ENCODE measurements at places on chromosomes 5 and 9. TPM values are rescaled to one million over a fixed set of nuclear protein-coding genes. Genes with fewer than 3 reads are reported as not detected.

DNA sequence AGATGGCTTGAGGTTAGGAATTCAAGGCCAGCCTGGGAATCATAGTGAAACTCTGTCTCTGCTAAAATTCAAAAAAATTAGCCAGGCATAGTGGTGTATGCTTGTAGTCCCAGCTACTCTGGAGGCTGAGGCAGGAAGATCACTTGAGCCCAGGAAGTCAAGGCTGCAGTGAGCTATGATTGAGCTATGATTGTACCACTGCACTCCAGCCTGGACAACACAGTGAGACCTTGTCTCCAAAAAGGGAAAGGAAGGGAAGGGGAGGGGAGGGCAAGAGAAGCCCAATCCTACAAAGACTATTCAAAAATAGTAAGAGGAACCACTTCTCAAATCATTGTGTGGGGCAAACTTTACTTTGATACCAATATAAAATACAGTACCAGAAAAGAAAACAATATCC, 11.2 kb downstream of the SEMA4D start:
- no peak for DNase-seq

Gene DEPDC1B
- 0.08 TPM for polyA plus RNA-seq

GRCh38 chr9:4799775-4800174, 7.0 kb downstream of the RCL1 start:
- no peak for DNase-seq

Gene SLC6A7
- not detected for polyA plus RNA-seq

Gene LRRC19
- not detected for polyA plus RNA-seq

GRCh38 chr5:146827901-146828300, 50.7 kb downstream of the PPP2R2B start:
- no peak for DNase-seq

Gene WHRN
- polyA plus RNA-seq, result 247 TPM

GRCh38 chr5:53820119-53820801, 259.8 kb downstream of the NDUFS4 start:
- no peak for DNase-seq

Gene SREK1IP1
- polyA plus RNA-seq, result 42.9 TPM

DNA sequence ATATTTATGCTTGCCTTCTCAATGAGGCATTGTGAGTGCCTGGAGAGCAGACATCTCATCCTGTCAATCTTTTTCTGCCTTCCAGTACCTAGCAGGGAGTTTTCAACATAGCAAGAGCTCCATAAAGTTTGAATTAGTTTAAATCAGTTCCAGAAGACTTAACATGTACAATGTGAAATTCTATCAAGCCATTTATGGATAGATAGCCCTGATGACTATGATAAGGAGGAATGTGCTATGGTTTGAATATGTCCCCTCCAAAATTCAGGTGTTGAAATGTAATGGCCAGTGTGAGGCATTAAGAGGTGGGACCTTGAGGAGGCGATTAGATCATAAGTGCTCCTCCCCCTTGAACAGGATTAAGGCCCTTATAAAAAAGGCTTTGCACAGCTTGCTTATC, 306.9 kb upstream of the SMARCA2 start:
- DNase-seq, result no peak

GRCh38 chr5:108560166-108560565, 178.3 kb upstream of the FBXL17 start:
- DNase-seq, result no peak

DNA sequence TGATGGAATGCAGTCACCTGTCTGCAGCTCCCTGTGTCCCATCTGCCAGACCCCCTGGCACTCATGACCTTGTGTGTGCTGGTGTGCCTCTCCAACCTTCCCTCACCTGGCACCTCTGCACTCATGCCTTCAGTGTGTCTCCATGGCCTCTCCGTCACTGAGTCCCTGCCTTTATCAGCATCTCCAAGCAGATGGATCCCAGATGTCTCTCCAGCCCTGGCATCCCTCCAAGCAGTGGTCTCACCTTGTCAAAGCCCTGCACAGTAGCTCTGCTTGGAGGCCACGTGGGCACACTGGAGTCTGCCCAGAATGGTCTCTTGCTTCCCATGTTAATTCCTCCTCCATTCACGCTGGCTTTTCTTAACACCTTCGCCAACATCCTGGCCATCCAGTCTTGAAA, 84.8 kb downstream of the DAP start:
- no peak for DNase-seq

DNA sequence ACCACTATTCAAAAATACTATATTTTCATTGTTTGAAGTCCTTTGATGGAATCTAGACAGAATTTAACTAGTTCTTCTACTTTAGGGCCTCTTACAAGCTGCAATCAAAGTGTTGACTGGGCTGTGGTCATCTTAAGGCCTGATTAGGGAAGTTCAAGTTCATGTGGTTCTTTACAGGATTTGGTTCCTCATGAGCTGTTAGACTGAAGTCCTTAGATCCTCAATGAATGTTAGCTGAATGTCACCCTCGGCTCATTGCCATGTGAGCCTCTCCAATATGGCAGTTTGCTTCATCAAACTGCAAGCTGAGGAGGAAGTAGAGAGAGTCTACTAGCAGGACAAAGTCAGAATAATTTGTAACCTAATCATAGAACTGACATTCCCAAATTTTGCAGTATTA, 135.1 kb downstream of the CSNK1G3 start:
- no peak for DNase-seq

DNA sequence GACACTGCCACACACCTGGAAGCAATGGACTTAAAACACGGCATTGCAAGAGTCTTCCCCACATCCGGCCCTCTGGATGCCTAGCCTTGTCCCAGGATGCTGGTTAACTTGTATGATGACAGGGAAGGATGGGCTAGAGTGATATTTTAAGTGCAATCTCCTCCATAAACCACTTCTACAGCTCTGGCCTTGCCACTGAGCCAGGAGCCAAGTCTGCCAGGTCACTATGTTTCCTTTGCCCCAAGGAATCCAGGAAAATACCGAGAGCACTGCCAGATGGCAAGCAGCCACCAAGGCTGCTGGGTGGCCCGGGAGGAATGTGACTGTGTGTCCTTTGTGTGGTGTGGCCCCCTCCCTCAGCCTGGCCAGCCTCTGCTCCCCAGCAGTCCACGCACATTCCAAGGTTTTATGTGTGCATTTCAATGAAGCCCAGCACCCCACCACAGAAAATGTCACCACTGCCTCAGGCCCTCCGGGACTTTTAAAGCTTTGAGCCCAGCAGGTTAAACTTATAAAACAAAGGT, 106.0 kb downstream of the FRMD3 start:
- DNase-seq, result peak; percentile 89

DNA sequence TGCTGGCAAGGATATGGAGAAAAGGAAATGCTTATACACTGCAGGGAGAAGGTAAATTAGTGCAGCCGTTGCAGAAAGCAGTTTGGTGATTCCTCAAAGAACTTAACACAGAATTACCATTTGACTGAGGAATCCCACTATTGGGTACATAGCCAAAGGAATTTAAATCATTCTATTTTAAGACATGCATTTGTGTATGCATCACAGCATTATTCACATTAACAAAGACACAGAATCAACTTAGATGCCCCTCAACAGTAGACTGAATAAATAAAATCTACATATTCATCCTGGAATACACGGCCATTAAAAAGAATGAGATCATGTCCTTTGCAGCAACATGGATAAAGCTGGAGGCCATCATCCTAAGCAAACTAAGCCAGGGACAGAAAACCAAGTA, 510.1 kb upstream of the CDH9 start:
- no peak for DNase-seq

Gene HMCN2
- polyA plus RNA-seq, result 0.05 TPM

GRCh38 chr5:78925129-78925876, 59.8 kb downstream of the ARSB start:
- DNase-seq, result no peak

Gene PPP1R26
- polyA plus RNA-seq, result 11.5 TPM

DNA sequence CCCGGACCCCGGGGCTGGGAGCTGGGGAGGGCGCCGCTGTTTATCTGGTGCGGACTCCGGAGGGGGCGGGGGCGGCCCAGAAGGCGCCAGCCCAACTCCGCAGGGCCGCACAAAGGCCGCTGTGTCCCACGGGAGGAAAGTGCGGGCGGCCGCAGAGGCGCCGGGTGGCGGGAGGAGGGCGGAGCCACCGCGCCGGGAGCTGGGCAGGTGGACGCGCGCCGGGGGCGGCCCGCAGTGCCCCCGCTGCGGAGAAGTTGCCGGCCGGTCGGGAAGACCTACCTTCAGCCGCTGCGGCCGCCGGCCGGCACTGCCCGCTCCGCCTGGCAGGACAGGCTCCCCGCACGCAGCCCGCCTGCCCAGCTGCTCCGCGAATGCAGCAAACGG, 43.6 kb downstream of the NACC2 start:
- DNase-seq, result peak; percentile 34

GRCh38 chr5:179324760-179325295, 20.4 kb downstream of the ADAMTS2 start:
- no peak for DNase-seq

DNA sequence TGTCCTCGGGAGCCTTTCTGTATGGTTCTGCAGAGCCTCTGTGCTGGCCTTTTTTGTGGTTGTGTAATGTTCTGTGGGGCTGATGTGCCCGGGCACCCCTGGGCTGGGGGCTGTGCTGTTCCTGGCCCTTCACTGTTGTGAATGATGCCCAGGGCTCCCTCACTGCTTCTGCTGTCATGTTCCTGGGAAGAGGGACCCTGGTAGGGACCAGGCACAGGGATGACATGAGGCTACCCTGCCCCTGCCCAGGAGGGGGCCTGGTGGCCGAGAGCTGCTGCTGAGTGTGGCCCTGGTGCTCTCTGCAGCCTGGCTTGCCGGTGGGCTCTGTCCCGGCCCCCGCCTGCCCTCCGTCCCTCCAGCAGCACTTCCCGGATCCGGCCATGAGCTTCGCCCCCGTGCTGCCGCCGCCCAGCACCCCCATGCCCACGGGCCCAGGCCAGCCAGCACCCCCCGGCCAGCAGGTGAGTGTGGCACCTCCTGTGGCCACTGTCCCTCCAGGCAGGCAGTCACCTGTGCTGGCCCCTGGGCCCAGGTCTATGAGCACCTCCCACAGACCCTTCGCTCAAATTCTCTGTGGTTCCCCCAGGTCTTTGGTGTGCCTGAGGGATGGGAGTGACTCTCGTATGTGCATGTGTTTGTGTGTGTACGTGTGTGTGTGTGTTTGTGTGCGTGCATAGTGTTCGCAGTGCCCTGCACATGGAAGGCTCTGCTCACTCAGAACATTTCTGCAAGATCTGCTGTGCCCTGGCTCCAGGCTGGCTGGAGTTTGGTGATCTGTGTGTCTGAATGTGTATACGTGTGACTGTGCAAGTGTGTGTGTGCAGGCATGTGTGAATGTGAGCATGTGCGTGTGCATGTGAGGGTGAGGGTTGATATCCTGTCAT, 72.3 kb downstream of the WNK2 start:
- DNase-seq, result no peak

Gene AMBP
- not detected for polyA plus RNA-seq

Gene ARL14EPL
- polyA plus RNA-seq, result not detected

- DNase-seq, result no peak
These were observed 26.9 kb downstream of the TCERG1 start for GRCh38 chr5:146474065-146474464.

DNA sequence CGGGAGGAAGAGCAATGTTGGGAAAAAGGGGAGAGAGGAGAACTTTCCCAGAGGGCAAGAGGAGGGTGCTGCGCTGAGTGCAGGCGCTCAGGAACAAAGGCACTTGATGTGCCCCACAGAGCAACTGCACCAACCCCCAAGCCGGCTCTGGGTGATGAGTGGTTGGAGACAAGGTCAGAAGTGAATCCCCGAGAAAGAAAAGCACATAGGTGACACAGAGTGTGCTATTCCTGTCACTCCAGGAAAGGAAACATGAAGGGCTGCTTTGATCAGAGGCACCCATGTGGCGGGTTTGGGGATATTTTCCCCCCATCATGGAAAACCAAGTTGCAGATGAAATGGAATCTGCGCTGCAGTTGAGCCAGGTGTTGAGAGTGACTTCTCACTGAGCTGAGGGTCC, 20.7 kb upstream of the SLC25A48 start:
- no peak for DNase-seq

Gene SLC25A2
- not detected for polyA plus RNA-seq

Gene GRXCR2
- polyA plus RNA-seq, result not detected

DNA sequence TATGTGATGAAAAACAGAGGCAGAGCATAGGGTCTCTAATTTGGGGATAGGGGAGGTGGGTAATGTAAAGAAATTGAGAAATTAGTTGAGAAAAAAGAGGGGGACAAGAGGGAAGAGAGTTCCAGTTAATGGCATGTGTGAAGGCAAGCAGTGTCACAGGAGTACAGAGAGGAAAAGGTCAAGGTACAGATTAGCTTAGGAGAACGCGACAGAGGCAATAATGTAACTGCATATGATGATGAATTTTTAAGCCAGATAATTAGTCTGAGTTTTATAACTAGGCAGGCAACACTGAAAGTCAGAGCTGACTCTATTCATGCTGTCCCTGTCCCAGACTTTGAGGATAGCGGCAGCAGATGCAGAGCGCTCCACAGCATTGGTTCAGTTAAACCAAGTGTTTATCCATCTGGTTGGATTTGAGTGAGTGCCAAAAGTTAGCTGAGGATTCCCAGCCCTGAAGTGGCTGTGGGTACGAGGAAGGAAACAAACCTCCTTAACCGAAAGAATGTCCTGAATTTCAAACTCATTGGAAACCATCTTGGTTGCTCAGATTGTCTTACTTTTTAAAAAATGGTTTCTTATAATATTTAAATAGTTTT, 315.2 kb downstream of the ARHGAP26 start:
- no peak for DNase-seq

DNA sequence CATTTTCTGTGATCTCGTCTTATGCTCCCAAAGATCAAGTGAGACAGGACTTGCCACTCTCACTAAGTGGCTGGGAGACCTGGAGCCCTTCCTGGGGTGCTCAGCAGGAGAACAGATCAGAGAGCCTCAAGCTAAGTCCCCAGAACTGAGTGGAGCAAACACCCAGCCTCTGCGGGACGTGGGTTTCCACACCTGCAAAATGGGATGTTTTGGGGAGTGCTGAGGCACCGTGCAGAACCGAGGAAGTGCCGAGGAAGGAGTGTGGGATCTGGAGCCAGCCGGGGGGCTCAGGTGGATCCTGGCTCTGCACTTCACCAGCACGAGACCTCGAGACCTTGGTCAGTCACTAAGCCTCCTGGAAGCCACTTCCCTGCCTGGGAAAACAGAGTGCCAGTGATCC, 166.0 kb downstream of the DAB2IP start:
- no peak for DNase-seq

DNA sequence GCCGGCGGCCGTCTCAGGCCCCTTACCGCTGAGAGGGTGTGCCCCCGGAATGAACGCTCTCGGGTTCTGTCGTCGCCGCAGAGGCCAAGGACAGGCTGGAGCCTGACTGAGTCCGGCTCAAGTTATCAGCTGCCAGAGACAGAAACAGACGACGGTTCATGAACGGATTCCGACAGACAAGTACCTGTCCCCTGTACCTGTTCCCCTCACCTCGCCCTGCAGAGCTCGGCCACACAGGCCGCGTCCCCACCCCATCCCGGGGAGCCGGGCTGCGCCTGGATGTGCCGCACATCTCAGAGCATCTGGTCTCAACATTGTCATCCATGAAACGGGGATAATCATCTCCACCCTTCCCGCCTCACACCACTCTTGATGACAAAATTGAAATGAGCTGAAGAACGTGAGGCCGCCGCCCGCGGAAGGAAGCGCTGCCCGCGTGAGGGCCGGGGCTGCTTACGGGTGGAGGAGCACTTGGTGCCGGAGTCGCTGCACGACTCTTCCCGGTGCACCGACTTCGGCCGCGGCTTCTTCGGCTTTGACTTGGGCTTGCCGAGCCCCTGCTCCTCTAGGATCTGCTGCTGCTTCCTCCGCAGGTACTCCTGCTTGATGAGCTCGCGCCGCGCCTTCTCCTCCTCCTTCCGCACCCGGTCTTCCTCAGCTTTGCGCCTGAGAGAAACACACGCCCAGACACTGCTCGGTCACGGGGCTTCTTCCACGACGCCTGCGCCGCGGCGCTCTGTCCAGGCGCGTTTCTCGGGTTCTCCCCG, 89.2 kb downstream of the CAMSAP1 start:
- no peak for DNase-seq

Gene PCDHB13
- polyA plus RNA-seq, result 1.3 TPM
